ENCODE measurements at places on chromosomes 7 and 10.

DNA sequence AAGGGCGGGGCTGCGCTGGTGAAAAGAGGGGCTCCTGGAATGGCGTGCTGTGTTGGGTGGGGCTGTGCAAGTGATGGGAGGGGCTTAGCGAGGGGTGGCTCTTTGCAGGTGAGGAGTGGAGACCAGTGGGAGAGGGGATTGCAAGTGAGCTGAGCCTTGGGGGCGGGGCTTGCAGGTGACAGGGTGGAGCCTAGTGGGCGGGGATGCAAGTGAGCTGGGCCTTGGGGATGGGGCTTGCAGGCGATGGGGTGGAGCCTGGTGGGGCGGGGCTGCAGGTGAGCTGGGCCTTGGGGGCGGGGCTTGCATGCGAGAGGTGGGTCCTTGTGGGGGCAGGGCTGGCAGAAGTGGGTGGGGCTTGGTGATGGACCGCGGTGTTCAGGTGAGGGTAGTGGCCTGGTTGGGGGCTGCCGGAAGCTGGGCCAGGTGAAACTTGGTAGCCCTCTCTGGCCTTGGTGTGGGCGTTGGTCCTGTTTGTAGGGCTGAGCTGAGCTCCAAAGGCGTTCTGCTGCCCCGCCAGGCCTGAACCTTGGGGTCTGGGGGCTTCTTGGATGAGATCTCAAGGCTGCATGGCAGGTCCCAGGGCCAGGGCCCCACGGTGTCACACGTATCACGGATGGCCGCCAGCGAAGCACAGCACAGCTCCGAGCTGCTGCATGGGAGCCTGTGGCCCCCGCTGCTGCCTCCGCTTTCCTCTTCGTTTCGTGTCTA, 743 bp upstream of the PITRM1 start:
- no peak for DNase-seq

DNA sequence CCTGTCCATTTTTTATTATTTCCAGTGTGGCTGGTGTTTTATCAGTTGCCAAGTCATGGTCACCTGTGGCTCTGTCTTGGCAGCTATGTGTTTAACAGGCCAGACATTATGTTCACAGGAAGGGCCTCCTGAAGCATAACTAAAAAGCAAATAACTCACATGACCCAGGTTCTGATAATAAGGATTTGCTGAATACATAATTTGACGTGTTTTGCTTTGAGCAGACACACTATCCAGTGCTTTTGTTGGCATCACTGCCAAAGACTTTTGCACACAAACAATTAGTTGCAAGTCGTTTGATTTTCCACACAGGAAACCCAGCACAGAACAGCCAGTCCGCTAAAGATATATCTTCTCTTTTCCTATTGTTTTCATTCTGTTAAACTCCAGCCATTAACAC, 173.6 kb downstream of the ARL4A start:
- no peak for DNase-seq

DNA sequence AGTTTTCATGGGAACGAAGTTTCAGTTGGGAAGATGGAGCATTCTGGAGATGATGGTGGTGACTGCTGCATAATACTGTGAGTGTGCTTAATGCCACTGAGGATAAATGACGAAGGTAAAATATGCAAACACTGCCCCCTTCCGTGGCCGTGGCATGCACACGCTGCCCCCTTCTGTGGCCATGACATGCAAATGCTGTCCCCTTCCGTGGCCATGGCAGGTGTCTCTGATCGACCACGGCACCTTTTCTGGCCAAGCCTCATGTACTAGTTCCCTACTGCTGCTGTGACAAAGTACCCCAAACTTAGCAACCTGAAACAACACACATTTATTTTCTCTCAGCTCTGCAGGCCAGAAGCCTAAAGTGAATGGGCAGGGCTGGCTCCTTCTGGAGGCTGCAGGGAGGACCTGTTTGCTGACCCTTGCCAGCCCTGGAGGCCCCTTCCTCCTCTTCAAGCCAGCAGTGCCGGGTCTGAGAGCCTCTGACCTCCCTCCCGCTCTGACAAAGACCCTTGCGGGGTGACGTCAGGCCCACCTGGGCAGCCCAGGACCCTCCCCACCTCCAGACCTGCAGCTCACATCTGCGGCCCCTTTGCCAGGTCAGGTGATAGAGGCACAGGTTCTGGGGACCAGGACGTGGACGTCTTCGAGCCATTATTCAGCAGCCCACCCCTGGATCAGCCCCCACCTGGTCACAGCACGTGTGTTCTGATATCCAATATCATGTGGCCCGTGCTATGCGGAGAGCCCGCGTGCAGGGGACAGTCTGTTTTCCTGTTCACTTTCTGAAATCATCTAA, 82.0 kb downstream of the MICALL2 start:
- DNase-seq, result no peak

DNA sequence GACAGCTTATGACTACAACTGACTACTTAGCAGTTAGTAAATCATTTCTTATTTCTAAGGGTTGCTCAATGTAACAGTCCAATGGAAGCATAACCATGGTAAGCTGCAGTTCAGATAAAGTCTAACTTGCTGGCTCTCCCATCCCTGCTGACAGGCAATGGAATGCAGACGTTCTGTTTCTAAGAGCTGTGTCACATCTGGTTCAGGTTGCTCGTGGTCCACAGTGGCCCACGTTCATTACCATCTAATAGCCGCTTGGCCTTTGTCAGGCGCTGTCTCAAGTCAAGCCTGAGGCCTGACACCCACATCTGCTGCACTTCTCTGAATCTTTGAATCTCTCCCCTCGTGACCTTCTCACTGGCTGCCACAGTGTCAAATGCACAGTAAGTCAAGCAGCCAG, 240.8 kb downstream of the FGFR2 start:
- no peak for DNase-seq

DNA sequence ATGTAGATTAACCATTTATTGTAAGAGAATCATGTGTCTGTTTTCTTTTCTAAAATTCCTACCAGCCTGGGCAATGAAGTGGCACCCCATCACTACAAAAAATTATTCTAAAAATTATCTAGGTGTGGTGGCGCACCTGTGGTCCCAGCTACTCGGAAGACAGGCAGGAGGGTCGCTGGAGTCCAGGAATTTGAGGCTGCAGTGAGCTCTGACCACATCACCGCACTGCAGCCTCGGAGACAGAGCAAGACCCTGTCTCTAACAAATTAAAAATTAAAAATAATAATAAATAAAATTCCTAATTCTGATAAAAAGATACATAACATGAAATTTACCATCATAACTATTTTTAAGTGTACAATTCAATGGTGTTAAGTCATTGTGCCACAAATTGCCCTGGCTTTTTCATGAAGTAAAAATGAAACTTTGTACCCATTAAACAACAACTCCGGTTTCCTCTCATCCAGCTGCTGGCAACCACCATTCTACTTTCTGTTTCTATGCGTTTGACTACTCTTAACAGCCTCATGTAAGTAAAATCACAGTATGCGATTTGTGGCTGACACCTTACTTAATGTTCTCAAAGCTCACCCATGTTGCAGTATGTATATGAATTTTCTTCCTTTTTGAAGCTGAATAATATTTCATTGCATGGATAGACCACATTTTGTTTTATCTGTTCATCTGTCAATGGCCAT, 20.6 kb upstream of the USP6NL start:
- peak; percentile 37 for DNase-seq

DNA sequence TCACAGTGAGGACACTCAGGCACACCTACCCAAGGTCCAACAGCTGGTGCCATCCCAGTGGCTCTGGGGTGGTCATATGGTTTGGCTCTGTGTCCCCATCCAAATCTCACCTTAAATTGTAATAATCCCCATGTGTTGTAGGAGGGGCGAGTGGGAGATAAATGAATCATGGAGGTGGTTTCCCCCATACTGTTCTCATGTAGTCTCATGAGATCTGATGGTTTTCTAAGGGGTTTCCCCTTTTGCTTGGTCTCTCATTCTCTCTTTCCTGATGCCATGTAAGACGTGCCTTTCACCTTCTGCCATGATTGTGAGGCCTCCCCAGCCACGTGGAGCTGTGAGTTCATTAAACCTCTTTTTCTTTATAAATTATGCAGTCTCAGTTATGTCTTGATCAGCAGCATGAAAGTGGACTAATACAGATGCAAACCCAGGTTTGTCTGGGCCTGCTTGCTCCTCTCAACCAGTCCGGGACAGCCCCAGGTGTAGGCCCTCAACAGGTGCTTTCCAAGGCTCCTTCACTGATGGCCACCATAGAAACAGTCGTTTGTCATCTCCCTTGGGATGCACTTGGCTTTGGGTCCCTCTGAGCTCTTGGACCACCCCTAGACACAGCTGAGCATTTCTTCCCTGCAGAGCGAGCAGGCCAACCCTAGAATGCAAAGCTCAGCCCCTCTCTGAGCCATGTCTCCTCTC, 101.3 kb upstream of the CTBP2 start:
- no peak for DNase-seq

GRCh38 chr7:51878865-51879264, 562.3 kb upstream of the COBL start:
- DNase-seq, result no peak

- no peak for DNase-seq
These were observed 168.9 kb downstream of the KCND2 start for GRCh38 chr7:120441850-120442249.

DNA sequence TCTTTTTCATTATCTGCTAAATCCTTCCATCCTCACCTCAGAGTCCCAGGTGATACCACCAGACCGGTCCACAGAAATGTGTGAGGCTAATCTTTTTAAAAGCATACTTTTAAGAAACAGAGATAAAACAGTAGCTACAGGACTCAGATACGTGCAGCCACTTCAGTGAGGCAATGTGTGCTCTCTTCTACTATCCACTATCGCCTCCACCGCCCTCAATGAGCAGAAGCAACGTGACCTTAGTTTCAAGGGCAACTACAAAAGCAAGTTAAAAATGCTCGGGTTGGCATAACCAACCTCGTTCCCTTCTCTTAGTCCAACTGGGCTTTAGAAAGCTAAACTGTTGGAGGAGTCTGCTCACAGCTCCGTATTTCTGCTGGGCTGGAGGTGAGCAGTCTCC, 4.2 kb downstream of the FGFR2 start:
- DNase-seq, result no peak

GRCh38 chr7:102942868-102943267, 30.1 kb downstream of the LRRC17 start:
- no peak for DNase-seq

DNA sequence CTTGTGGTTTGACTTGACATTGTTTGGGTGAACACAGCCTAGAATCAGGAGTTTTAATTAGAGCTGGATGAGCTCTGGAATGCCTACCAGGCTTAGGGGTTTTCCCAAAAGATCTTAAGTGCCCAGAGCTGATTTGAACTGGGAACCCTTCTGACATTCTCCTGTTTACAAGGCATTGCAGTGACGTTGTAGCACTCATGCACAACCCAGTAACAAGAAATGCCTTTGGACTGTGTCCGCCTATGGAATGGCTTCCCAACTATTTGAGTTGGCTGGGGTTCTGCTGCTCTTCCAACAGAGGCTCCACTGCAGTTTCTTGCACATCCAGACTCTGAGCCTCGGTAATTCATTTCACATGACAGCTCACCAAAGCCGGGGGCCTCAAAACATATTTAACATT, 76.7 kb upstream of the MKX start:
- DNase-seq, result no peak

- DNase-seq, result peak; percentile 89
These were observed 5.7 kb downstream of the KAZALD1 start for GRCh38 chr10:101067356-101068083.

GRCh38 chr10:59237775-59238174, 61.3 kb downstream of the PHYHIPL start:
- DNase-seq, result no peak

GRCh38 chr7:74290553-74290950, 1.3 kb downstream of the CLIP2 start:
- DNase-seq, result no peak

- no peak for DNase-seq
These were observed 350.9 kb downstream of the TNS3 start for GRCh38 chr7:47231032-47231431.

- no peak for DNase-seq
These were observed 11.1 kb downstream of the HTR7 start for GRCh38 chr10:90846746-90847145.

GRCh38 chr7:69659983-69660382, 61.7 kb downstream of the AUTS2 start:
- no peak for DNase-seq

Data from suppressor macrophage (primary cell).